Fibroblast of skin of right quadriceps (primary cell): ENCODE measurements at places on chromosomes 5 and 9.
A peak's percentile ranks its signal among the peaks of the same experiment; 100 is the strongest.

DNA sequence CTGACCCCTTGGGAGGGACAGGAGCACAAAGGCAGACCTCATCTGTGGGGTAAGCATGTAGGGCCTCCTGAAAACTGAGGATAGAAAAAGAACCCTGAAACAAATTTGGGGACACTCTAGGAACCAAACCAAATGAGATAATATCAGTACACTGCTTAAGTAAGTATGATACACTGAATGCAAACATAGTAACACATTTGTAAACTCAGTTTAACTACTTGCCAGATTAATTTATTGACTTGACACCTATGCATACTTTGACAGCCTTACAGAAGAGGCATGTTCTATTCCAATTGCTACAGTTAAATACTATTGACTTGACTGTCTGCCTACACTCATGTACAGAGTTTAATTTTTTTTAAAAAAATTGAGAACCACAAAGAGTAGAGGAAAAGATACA lies 1070.8 kb upstream of the SEMA6A start:
- no peak for DNase-seq

DNA sequence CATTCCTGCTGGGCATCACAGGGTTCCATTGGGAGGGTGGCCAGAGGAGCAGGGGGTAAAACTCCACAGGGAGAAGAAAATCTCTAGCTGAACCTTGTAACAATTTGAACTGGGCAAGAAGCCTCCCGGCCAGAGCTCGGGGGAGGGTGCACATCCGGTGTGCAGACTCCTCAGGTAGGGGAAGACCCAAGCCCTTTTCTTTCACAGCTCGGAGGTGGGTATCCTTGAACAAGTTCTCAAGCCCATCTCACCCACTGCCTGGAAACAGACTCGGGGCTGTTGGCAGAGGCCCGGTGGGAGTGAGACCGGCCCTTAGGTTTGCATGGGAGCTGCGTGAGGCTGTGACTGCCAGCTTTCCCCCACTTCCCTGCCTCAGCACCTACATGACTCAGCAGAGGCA lies 111.5 kb upstream of the IL7R start:
- DNase-seq = no peak

DNA sequence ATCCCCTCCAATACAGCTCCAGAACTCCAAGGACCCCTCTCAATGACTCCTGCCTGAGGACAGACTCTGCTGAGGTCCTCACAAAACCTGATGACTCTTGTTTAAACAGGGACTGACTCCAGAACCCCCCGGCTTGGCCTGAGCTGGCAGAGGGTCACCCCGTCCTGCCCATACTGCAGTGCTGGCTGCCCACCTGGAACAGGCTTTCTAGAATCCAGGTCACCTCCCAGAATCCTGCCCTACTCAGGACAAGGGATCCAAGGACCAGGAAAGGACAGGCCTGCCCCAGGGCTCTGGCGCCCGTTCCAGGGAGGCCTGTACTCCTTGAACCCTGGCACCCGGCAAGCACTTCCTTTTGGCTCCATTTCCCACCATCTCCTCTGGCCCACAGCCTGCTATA lies 22.2 kb downstream of the RALGDS start:
- DNase-seq = no peak

- no peak for DNase-seq
Observed at GRCh38 chr9:126702151-126703001, 88.6 kb downstream of the LMX1B start.

DNA sequence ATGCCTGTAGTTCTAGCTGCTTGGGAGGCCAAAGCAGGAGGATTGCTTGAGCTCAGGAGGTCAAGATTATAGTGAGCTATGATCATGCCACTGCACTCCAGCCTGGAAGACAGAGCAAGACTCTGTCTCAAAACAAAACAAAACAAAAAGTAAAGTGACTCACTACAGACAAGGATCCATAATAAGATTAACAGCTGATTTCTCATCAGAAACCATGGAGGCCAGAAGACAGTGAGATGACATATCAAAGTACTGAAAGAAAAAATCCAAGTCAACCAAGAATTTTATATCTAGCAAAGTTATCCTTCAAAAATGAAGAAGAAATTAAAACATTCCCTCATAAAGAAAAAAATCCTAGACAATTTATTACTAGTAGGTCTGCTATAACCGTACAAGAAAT lies 69.4 kb upstream of the ZBTB43 start:
- no peak for DNase-seq

GRCh38 chr5:116759860-116760640 lies 185.4 kb upstream of the SEMA6A start:
- peak; percentile 10 for DNase-seq

DNA sequence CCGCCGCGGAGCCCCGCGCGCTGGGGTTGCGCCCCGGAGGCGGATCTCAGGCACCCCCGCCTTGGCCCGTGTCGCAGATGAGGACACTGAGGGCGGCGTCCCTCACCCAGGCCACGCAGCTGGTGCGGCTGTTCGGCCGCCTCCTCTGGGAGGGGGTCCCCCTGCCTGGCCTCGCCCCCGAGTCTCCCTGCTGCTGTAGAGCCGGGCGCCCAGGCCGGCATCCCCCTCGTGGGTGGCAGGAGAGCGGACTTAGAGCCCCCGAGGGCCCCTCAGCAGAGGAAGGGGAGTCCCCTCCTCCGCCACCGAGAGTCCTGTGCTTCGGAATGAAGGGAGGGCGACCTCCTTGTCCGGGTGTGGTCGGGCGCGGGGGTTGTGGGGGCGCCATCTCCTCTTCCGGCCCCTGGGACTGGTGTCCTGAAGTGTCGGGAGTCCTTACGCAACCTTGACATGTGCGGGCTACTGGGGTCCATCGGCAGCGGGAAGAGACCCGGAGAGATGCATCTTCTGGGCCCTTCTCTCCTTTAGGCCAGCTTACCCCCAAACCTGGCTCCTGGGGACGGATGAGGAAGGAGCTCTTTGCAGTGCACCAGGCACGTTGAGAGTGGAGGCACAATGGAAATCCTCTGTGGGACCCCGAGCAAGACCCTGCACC lies 11.7 kb upstream of the EXOSC2 start:
- no peak for DNase-seq

DNA sequence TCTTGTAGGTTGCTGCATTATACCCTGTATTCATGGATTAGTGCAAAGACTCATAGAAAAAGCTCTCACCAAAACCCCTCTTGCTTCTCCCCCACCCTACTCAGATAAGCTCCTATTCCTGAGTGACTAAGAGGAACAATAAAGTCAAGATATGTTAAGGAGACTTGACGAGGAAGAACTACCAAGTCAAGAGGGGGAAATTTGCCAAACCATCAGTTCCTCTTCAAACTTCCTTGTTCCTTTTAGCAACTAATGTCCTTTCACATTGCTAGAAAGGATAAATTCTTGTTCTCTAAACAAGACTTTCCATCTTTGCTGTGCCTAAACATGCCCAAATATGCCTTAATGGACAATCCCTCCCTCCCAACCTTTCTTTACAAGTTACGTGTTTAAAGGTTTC lies 27.0 kb downstream of the CNOT8 start:
- no peak for DNase-seq

- DNase-seq = no peak
Observed at GRCh38 chr9:104984121-104984520, 56.2 kb upstream of the ABCA1 start.

DNA sequence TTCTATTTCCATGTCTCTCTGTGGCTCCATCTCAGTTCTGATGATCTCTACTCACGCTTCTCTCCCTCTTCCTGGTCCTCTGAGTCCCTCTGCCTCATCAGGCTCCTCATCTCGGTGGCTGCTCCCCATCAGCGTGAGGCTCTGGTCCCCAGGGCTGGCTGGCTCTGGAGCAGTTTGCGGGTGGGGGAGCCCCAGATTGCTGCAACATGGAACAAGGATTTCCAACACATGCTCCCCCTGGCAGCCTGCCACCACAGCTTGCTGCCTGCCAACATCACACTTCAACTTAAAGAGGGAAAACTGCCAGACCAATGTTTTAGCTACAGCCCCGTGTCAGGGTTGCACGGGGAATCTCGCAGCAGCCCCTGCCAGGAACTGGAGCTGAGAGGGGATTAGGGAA lies 77.2 kb upstream of the NEK6 start:
- DNase-seq = peak; percentile 55

- DNase-seq = peak; percentile 76
Observed at GRCh38 chr5:143386725-143387124, 16.8 kb downstream of the NR3C1 start.

DNA sequence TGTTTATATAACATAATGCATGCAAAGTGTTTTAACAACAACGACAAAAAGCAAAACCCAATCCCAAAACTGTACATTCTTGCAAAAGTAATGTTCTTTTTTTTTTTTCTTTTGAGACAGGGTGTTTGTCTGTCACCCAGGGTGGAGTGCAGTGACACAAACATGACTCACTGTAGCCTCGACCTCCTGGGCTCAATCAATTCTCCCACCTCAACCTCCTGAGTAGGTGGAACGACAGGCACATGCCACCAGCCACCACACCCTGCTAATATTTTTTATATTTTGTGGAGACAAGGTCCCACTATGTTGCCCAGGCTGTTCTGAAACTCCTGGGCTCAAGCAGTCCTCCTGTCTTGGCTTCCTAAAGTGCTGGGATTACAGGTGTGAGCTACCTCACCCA lies 13.6 kb upstream of the HAVCR1 start:
- DNase-seq = no peak

GRCh38 chr9:83744206-83744605 lies 36.4 kb upstream of the UBQLN1 start:
- no peak for DNase-seq

GRCh38 chr9:9919174-9919775 lies 693.5 kb downstream of the PTPRD start:
- no peak for DNase-seq

DNA sequence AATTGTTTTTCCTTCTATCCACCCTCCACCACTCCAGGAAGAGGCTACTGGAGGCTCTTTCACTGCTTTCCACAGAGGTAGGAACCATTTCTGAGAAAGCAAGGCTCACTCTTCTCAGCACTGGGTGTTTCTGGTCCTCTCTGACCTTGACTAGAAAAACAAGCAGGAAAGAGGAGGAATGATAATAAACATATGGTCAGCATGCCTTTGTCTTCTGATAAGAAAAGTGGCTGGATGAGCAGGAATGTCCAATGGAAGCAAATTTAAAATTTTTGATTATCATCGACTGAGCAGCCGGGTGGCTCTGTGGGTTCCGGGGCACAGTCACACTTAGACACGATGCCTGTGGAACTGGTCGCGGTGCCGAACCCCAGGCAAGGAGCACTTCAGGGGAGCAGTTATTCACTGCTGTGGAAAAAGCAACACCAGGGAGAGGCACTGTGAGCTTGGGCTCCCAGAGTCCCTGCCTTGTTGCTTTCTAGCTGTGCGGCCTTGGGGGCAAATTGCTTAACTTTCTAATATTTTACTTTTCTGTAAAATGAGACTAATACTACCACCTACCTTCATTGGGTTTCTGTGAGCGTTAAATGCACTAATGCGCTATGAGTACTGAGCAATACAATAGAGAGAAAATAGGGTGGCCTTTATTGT lies 157.0 kb upstream of the LHFPL2 start:
- no peak for DNase-seq

- peak; percentile 28 for DNase-seq
Observed at GRCh38 chr5:56070851-56071465, 76.2 kb upstream of the IL6ST start.

GRCh38 chr9:74742792-74743730 lies 144.7 kb downstream of the TRPM6 start:
- peak; percentile 28 for DNase-seq

- peak; percentile 56 for DNase-seq
Observed at GRCh38 chr5:53261245-53261644, 151.7 kb upstream of the MOCS2 start.
